ENCODE measurements at places on chromosomes 16 and 17.

DNA sequence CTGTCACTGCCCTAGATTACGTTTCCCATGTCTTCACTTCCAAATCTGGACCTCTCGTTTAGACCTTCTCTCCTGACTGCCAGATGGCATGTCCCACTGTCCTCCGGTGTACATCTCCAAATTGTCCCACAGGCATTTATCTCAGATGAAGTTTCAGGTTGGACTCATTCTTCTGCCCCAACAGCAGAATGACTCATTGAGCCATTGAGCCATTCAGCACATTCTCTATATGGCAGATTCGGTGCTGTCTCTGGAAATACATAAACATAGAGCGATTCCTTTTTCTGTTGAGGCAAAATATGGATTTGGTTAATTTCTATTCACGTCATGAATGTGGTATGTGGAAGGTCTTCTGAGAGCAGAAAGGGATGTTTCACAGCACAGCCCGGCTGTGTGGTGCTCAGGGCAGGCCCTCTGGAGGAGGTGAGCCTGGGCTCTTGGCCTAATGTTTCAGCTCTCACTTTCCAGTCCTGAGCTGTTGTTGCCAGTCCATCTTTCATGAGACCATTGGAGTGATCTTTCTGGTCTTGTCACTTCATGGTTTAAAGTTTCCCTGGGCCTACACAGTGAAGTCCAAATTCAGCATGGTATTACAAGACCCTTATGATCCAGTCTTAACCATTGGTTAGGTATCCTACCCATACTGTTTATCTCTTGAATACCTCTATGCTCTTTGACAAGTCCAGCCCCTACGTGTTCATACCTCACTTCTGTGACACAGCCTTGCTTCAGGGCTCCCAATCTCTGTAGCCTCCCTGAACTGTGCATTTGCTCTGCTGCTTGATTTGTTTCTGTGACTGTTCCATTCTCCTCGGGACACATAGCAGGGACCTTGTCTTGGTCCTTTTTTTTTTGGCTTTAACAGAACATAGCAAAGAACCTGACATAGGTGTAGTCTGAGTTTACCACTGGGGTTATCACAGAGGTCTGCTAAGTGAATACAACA, 15.9 kb downstream of the HAPSTR1 start:
- DNase-seq, result no peak

- no peak for DNase-seq
Measured at GRCh38 chr17:57604771-57605674, 140.1 kb downstream of the CCDC182 start.

- no peak for DNase-seq
Measured at GRCh38 chr17:75623386-75623785, 9.8 kb upstream of the SMIM5 start.

GRCh38 chr16:51313198-51313597, 162.1 kb upstream of the SALL1 start:
- DNase-seq, result no peak

DNA sequence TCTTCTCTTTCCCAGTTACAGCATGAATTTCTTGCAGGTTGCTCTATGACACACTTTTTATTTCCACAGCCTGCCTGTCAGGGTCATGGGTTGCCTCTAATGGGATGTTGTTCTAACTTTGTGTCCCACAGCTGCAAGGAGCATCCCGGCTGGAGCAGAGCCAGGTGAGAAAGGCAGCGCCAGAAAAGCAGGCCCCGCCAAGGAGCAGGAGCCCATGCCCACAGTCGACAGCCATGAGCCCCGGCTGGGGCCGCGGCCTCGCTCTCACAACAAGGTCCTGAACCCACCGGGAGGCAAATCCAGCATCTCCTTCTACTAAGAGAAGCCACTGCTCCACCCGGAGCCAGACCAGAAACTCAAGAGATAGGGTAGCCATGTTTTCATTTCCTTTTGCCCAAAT, 7.3 kb upstream of the MAPK8IP3 start:
- no peak for DNase-seq

DNA sequence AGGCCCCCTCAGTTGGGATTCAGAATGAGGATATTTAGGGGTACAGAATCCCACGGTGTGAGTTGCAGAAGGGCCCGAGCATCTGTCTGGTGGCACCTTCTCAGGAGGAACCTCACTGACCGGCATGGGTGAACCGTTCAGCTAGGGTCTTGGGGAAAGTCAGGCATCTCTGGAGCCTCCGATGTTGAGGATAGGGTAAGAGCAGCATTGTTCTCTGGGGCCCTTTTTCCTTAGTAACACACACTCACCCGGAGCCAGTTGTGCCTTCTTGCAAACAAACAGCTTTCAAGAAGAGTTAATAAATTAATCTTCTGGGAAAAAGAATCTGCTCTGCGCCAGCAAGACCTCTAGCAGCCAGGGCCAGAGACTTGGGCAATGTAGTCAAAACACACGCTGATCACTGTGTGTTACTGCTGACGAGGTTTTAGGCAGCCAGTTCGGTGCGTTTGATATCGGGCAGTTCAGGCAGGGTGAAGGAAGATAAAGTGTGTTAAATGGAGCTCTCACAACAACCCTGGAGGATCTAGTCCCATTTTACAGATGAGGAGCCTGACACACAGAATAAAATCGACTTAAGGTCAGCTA, 48.9 kb downstream of the MSI2 start:
- no peak for DNase-seq

DNA sequence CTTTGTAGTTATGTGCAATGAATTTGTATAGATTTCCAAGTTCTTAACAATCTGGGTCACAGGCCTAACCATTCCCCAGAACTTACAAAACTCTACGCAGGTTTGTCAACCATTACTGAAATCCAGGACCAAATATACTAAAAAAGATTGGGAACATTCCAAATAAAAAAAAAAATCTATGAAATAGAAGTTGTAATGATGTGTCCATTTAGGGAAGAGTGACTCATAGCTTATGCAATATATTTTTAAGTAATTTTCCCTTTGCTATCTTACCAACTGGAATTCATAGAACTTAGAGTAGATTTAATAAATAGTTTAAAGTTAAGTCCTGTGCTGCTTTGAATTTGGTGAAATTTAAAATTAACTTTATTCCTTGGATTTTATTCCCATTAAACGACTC, 393.2 kb downstream of the PMP22 start:
- no peak for DNase-seq

DNA sequence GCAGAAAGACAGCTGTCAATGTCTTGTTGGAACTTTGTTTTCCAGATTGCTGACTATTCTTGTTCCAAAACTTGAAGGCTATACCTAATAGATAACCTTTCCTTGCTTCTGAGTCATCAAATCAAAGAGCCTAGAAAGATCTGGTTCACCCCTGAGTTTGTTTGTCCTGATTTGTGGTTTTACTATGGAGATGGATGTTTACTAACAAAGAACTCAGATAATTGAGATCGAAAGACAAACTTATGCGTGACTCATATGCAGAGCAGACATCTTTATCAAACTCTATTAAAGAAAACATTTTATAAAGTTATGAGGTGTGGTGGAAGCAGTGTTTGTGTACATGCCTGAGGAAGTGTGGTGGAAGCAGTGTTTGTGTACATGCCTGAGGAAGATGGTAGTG, 311.1 kb upstream of the TBX2 start:
- DNase-seq, result no peak

- DNase-seq, result no peak
Measured at GRCh38 chr16:88780142-88781062, 4.6 kb downstream of the PIEZO1 start.

DNA sequence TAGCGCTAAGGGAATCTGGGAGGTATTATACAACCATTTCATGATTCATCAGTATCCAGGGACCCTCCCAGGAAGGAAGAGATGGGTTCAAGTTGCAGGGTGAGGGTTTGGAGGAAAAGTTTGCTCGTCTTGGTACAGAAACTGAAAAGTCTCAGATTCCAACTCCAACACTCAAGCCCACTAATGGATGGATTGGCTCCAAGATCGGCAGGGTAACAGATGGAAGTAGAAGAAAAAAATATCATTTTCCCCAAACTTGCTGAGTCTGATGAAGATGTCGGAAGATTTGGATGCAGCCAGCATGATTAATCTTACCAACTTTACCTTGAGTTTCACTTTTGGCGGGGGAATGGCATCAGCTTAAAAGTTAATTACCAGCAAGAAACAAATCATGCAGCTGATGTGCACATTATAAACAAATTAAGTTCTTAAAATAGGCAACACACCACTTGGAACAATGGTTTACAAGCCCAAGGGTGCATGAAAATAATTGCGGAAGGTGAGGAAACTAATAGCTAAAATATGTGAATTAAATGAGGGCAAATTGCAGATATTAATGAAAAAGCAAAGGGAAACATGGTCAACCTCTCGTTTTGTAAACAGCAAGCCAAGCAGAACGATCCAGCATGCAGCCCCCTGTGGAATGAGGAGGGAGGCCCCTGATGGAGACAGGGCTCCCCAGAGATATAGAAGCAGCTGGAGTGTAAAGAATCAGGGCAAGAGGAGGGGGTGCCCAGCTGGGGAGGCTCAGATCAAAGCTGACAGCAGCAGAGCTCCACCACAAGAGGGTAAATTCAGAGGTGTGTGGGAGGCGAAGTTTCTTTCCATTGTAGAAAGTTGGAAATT, 44.1 kb upstream of the GRIN2A start:
- no peak for DNase-seq

DNA sequence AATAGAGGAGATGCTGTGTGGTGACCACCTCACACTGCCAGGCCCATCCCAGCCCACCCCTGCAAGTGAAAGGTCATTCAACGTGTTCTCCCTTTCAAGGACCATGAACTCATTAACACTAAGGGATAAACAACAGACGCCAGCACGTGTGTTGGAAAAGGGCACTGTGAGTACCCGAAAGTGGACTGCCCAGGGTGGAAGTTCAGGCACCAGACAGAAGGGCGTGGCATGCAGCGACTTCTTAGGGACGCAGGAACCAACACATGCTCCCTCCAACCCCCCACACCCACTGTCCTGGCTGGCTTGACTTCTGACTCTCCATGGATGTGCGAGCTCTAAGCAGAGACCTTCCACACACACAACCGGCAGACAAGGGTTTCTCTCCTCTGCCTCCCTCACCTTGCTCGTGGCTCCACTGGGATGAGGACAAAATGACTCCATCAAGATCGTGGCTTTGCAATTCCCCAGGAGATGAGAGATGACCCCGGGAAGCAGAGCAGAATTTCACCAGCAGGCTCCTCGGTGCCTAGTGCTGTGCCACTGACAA, 11.0 kb downstream of the UBALD1 start:
- DNase-seq, result no peak

DNA sequence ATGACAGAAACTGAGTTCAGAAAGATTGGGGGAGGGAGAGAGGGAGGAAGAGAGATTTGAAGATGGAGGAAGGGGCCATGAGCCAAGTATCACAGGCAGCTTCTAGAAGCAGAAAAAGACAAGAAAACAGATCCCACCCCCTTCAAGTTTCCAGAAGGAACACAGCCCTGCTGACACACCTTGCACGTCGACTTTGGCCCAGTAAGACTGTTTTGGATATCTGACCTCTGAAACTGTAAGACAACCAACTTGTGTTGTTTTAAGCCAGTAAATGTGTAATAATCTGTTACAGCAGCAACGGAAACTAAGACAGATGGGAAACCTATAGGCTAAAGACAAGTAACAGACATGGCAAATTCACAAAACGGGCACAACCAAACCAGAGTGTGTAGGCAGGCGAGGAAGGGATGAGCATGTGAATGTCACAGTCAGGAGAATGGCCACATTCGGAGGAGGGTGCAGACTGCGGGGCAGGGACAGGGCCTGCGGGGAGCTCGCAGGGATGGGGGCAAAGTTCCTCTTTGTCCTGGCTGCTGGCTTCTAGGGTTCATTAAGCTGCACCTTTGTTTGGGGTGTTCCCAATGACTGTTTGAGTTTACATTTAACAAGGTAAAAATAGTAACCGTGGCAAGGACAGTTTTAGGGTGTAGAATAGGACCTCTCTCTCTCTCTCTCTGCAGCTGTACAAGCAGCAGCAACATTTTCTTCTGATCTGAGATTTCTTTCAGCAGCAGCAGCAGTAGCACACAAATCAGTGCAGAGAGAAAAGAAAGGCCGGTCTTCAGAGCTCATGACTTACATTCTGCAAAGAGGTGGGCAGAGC, 18.3 kb upstream of the ATP2C2 start:
- DNase-seq, result no peak

- no peak for DNase-seq
Measured at GRCh38 chr17:4849011-4849536, 15.9 kb downstream of the MINK1 start.

DNA sequence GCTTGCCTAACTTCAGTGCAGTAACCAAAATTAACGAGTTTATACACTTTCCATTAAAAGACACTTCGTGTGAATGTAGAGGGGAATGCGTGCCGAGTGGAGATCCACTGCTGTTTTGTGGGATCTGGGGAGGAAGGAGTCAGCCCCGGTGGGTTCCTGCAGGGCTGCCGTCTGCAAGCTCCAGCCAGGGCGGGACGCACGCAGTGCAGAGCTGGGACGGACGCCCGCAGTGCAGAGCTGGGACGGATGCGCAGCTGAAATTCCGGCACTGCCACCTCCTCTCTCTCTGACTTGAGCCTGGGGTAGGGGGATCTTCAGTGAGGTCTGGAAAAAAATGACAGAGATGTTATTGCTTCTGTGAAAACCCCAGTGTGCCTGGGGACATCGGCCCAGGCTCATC, 16.5 kb upstream of the ZC3H18 start:
- no peak for DNase-seq

GRCh38 chr17:8375738-8376259, 705 bp downstream of the KRABD2 start:
- DNase-seq, result no peak

DNA sequence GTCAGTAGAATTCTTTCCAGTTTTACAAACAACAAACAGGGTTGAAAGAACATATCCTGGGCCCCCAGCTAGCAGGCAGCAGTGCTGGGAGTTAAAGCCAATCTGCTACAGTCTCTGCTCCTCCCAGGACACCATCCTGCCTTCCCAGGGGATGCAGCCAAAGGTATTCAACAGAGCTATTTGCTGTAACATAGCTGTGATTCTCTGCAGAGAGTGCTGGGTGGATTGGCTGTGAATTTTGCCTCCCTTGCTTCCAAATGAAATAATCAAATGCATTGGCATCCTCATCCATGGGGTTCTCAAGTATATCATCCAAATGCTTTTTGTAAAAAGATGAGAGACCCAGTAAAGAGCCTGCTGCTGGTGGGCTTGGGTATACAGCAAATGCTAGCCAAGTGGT, 124.3 kb downstream of the NPIPB5 start:
- no peak for DNase-seq

DNA sequence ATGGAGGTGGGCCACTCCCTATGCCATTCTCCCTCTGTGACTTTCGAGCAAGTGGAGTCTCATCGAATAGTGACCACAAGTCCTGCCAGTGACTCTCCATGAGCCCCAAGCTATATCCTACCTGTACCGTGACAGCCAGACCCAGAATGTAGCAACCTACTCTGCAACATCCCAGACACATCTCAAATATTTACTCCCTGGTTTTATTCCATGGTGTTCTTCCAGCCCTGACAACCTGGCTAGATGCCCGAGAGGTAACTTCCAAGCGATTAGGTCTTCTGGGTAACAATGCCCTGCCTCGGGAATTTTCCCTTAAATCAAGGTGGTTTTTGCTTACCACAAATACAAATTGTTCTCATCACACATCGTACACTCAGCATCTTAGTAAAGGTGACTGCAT, 211.7 kb downstream of the ZFHX3 start:
- no peak for DNase-seq

GRCh38 chr16:24755201-24755874, 25.9 kb downstream of the TNRC6A start:
- DNase-seq, result no peak

- no peak for DNase-seq
Measured at GRCh38 chr17:30821871-30822723, 2.4 kb downstream of the CRLF3 start.

Data from activated CD4-positive, alpha-beta T cell treated with anti-CD3 and anti-CD28 coated beads for 24 hours (primary cell).